Large intestine (tissue), 12 donors: ENCODE measurements at places on chromosomes 1 and 21.

- DNase-seq, result peak; percentile 60
These were observed 829 bp upstream of the HES2 start for GRCh38 chr1:6420454-6421042.

GRCh38 chr1:147600119-147601111 lies 59.1 kb downstream of the BCL9 start:
- peak; percentile 50 for DNase-seq

DNA sequence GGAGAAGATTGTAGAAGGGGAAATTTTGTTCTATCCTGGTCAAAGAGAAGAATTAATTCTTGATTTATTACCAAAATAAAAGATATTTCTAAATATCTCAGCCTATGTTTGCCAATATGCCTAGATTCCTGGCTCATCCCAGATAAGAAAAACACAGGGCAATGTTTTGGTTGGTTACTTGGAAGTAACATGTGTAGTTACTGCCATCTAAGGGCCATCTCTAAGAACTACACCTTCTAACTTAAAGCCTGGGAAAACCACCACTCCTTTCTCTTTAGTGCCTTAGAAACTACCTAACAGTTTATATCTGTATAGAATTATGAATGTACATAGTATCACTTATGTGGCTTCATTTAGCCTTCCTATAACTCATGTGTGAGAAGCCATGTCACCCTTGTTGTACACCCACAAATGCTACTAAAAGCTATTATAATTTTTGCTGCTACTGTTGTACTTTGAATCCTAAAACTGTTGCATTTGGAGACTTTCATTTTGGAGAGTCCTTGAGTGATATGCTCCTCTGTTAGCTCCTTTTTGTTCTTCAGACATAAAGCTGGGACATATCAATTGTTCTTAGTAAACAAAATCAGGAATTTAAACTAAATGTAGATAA lies 4.5 kb downstream of the AIM2 start:
- DNase-seq, result peak; percentile 37

DNA sequence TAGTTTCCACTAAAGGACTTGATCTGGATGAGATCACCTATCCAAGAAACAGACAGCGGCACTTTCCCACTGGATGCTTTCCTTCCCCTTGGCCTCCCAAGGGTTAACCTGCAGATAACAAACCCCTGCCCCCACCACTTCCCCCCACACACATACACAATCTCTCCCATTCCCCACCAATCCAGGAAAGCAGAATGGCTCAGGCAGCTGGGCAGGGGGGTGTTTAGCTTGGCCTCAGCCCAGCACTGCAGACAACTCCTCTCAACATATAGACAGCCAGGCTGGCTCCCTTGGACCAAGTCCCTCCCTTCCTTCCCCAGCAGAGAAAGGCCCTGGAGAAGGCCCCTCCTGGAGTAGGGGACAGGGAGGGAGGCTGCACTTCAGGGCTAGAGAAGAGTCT lies 24.6 kb downstream of the PLEKHA6 start:
- peak; percentile 68 for DNase-seq

DNA sequence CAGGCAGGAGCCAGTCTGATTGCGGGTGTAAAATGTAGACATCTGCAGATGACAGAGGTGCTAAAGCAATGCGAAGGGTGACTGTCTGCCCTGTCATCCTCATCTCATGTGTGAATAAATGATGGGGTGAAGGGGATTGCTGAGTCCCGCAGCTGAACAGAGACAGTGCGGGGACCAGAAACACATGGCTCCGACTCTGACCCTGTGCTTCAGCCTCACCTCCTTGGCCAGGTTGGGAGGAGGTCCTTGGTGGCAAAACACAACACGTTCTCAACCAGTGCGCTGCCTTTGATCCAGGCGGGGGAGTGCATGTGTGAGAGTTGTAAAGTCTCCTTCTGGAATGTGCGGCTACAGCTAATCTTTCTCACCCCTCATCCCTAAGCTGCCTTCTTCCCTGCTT lies 32.0 kb upstream of the TTC22 start:
- DNase-seq, result no peak

GRCh38 chr1:240888039-240888786 lies 276.3 kb upstream of the GREM2 start:
- peak; percentile 23 for DNase-seq

GRCh38 chr1:187465441-187465840 lies 636.7 kb downstream of the PLA2G4A start:
- DNase-seq, result no peak

DNA sequence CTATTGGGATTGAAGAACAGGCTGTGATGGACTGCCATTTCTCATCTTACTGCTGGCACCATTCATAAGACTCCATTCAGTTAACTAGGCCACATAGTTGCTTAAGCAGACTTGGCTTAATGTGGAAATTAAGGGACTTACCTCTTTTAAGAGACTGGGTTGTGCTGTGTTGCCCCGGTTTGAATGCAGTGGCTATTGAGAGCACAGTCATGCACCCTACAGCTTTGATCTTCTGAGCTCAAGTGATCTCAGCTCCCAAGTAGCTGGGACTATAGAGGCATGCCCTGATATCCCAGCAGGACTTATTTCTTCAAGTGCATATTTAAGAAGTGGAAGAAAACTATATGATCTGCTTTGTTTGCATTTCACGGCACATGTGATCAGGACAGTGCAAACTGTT lies 181.1 kb downstream of the RASAL2 start:
- DNase-seq, result no peak
